ENCODE measurements at places on chromosomes 12 and 14. TPM values are rescaled to one million over a fixed set of nuclear protein-coding genes. Genes with fewer than 3 reads are reported as not detected.

Gene DEPDC4
- total RNA-seq, result 1.4 TPM

Gene PSEN1
- total RNA-seq, result 73.6 TPM

Gene TOMM20L
- total RNA-seq, result not detected

Gene OTOGL
- total RNA-seq, result not detected

Gene CCDC197
- not detected for total RNA-seq

Gene ATG2B
- 8.3 TPM for total RNA-seq

Gene CIROP
- total RNA-seq, result not detected

Gene RFLNA
- total RNA-seq, result not detected

Gene RBP5
- not detected for total RNA-seq

Gene INHBE
- total RNA-seq, result 0.12 TPM

Gene CLSTN3
- total RNA-seq, result 15.3 TPM

Gene ZFYVE26
- 5.8 TPM for total RNA-seq

Gene SLC6A13
- total RNA-seq, result 0.11 TPM

Gene TAMALIN
- 0.17 TPM for total RNA-seq

Gene C12orf54
- not detected for total RNA-seq

Gene PRKD1
- total RNA-seq, result 2.6 TPM

Gene ADAM20
- not detected for total RNA-seq

Gene NKX2-1
- not detected for total RNA-seq

Gene KERA
- not detected for total RNA-seq

Gene PPP1R1A
- not detected for total RNA-seq

Gene C14orf39
- not detected for total RNA-seq

Gene RILPL1
- 8.6 TPM for total RNA-seq

Data from A549 treated with RU486 at 1 μM for 4 hours (cell line).